ENCODE measurements at places on chromosomes 3 and 15. TPM values are rescaled to one million over a fixed set of nuclear protein-coding genes. Genes with fewer than 3 reads are reported as not detected.

Gene CCR8
- total RNA-seq = not detected

DNA sequence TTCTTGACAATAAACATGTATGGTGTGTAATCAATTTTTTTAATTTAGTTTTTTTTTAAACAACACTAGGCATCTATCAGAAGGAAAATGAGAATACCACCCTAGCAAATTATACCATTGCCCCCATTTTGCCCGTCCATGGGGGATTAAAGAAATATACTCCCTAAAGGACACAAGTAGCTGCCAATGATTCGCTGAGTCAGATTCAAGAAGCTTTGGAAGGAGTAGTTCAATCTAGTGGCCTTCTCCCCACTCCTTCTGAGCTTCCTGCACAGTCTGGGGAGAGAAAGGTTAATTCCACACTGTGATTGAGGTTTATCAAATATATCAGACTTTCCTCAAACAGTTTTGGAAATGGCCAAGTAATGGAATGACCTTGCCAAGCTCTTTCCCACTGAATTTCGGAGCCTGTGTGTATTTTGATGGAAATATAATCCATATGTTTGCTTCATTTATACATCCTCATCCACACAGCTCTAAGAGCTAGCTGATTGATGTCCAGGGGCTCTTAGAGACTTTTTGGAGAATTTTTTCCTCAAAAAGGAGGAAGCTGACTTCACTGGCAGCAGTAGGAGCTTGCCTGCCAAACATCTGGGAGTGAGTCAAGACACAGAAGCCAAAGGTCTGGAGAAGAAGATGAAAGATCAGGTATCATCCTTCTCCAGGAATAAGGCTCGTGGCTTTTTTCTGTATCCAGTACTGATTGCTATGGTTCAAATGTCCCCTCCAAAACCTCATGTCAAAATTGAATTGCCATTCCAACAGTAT is 478.5 kb upstream of the PROK2 start:
- DNase-seq = no peak

- DNase-seq = no peak
Measured at GRCh38 chr3:129913618-129914017, 20.1 kb upstream of the TMCC1 start.

DNA sequence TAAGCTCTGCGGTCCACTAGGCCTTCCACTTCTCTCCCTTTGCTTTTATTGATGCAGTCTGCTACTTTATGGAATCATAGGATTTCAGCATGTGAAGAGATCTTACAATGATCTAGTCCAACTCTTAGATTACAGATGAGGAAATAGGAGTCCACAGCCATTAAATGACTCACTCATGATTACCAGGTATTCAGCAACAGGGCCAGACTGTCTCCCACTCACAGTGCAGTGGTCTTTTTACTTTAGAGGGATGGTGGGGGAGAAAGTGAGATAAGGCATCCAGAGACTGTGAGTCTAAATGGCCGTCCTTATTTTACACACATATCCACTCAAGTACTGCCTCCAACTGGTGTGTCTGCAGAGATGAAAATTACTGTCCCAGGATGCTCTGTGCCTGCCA is 88.5 kb upstream of the SKOR1 start:
- DNase-seq = no peak

Gene LINGO1
- not detected for total RNA-seq

- DNase-seq = no peak
Measured at GRCh38 chr3:153753035-153753434, 368.2 kb upstream of the ARHGEF26 start.

GRCh38 chr3:155283092-155284056 is 10.1 kb downstream of the STRIT1 start:
- DNase-seq = no peak

Gene SLC24A5
- total RNA-seq = not detected

GRCh38 chr3:8524249-8524648 is 22.6 kb downstream of the LMCD1 start:
- DNase-seq = no peak

DNA sequence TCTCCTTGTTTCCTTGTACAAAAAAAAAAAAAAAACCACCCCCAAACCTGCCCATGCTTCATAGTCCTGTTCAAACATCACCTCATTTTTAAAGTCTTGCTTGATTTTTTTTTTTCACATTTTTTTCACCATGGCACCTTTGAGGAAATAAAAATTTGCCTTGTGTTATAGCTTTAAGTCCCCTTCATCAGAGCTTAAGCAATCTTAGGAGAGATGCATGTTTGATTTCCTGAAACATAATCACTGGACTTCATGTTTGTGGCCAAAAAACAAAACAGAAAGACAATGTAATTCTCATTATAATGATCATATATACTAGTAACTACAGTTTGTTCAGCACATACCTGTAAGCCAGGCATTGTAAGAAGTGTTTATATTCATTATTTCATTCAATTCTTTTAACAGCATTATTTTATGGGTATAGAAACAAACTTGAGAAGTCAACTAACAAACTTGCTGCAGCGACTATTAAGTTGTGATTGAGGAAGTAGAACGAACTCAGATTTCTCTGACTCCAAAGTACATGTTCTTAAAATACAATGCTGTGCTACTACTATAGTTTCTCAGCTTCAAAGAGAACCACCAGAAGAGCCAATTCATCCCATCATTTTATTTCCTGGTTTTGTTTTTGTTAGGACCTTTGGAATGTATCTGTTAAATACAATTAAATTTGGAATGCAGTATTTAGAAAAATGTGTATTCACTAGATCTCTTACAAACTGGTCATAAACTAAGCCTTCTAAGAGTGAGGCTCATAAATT is 203.8 kb downstream of the TCF12 start:
- DNase-seq = peak; percentile 22

DNA sequence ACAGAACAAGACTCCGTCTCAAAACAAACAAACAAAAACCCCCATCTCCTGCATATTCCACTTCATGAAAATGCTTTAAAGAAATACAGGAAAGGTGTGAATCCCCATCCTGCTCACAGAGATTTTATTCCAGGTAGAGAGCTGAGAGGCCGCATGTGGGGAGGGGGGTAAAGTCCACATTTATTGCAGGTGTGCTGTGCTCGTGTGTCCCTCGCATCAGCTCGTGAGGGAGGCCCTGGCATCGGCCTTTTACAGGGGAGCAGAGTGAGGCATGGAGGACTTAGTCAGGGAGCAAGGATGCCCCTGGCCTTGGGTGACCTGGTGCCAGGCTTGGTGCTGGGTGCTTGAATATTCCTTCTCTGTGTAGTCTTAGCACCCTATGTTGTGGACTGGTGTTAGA is 413.5 kb upstream of the C2CD4B start:
- no peak for DNase-seq

Gene CISH
- 0.86 TPM for total RNA-seq

Gene GOLGA8T
- under 0.01 TPM for total RNA-seq

GRCh38 chr3:113247675-113248458 is 36.5 kb downstream of the BOC start:
- peak; percentile 30 for DNase-seq

Gene PLAAT1
- total RNA-seq = not detected

DNA sequence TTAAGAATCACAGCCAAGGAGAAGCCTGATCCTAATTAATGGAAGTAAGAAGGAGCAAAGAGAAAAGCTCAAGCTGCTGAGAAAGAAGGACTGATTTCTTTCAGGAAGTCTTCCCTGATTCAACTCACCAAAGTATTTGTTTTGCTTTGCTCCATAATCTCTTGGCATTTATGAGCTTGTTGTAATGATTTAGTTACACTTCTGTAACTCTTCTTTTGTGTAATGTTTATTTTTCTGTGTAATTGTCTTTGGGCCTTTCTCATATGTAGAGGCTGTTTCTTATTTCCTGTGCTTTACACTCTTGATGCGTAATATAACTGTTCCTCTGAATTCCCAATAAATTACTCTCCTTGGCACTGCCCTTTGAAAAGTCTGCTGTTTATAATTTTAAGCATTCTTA is 80.0 kb downstream of the COL6A5 start:
- DNase-seq = peak; percentile 10

- DNase-seq = no peak
Measured at GRCh38 chr15:99440551-99441443, 125.0 kb upstream of the MEF2A start.

DNA sequence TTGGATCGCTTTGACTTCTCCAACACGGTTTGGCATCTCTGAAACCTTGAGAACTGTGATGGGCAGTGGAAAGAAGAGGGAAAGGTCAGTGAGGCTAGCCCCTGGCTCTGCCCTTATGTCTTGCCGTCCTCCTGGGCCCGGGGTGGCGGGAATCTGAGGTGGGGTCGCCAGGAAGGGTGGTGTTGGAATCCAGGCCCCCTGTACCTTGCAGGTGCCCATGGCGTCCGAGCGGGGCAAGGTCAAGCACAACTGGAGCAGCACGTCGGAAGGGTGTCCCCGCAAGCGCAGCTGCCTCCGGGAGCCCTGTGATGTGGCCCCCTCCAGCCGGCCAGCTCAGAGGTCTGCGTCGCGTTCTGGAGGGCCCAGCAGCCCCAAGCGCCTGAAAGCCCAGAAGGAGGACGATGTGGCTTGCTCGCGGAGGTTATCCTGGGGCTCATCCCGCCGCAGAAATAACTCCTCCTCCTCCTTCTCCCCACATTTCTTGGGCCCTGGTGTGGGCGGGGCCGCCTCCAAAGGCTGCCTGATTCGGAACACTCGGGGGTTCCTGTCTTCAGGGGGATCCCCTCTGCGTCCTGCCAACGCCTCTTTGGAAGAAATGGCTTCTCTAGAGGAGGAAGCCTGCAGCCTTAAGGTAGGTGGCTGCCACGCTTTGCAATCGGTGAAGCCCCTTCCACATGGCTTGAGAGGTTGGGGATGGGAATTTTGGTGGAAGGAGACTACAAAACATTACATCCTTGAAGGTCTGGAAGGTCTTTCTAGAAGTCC is 907 bp downstream of the TATDN2 start:
- DNase-seq = peak; percentile 12

DNA sequence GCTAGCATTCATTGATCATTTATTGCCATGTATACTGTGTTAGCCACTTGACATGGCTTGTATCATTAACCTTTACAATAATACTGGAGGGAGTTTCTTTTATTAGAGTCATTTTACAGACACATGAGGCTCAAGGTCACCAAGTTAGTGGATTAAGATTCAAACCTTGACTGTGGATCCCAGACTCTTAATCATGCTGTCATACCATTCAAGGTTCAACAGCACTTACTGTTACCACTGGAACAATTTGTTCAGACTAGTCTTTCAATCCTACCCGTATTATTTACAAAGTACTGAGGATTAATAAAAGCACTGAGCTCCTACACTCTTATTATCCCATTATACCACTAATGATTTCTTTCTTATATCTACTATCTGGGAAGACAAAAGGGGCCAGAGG is 1.2 kb downstream of the COX17 start:
- no peak for DNase-seq

- DNase-seq = no peak
Measured at GRCh38 chr3:141250828-141251227, 19.2 kb downstream of the PXYLP1 start.

Gene ZNF80
- not detected for total RNA-seq

DNA sequence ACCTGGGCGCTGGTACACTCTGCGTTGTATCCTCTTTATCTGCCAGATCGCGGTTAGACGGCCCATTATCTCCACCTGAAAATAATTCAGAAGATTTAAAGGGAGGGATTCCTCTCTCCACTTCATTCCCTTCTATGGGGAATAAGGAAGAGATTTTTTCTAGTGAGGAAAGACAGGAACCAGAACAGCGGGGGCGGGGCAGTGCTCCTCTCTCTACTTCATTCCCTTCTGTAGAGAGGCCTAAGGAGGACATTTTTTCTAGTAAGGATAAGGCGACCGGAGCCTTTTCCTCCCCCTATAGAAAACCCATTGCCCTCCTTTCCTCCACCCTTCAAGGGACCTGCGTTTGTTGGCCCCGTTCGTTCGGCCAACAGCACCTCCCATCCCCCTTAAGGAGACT is 8.3 kb upstream of the LIPH start:
- DNase-seq = no peak

DNA sequence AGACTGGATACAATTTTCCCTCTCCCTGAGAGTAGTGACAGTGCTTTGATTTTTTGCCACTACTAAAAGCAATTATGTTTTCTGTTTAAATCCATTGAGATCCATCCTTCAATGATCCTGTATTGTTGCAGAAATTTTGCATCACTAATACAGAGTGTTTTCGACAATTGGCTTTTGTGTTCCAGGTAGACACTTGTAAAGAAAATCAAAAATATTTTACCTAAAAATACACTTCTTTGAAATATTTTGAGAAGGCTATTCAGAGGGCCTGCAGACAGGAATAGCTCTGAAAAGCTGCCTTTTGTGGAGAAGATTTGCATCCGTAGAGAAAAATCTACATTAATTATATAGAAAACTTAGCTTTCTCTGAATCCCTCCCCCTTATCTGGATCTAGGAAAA is 66.8 kb upstream of the STRIT1 start:
- no peak for DNase-seq

- DNase-seq = no peak
Measured at GRCh38 chr3:183540501-183541234, 14.8 kb downstream of the KLHL6 start.

GRCh38 chr3:158713094-158713499 is 19.2 kb downstream of the RARRES1 start:
- DNase-seq = peak; percentile 56

Gene ASB14
- total RNA-seq = not detected

Gene ACKR4
- total RNA-seq = 9.5 TPM

GRCh38 chr15:66246937-66247336 is 6.6 kb downstream of the MEGF11 start:
- DNase-seq = no peak

Gene INKA1
- 11.0 TPM for total RNA-seq

- DNase-seq = no peak
Measured at GRCh38 chr3:118907909-118908308, 126.7 kb downstream of the IGSF11 start.

- DNase-seq = no peak
Measured at GRCh38 chr3:52291508-52292181, 4.0 kb downstream of the GLYCTK start.

DNA sequence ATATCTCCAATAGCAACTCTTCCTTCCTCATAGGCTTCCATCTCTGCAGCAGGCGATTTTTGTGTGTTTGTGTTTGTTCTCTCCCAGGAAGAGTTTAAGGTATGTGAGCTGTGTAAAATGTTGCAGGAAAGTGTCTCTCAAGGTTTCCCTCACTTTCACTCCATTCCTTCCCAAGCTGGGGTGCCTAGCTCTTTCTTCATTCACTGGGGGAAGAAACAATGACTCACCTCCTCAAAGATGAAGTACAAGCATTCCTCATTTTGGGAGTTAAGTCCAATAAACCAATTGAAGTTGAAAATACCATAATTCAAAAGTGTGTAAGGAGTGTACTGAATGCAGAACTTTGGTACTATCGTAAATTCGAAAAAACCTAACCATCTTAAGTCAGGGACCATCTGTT is 422.7 kb upstream of the CFAP20DC start:
- DNase-seq = no peak

All from fibroblast of villous mesenchyme (primary cell).